NT2/D1 (cell line): ENCODE measurements at places on chromosomes 12 and 14.

GRCh38 chr12:29148911-29149690, at the start of gene FAR2:
FAR2 (plus strand) TSS chr12:29149278; CDS start chr12:29270450, 121,172 bp downstream.
- no peak for DNase-seq

- no peak for DNase-seq
Measured at GRCh38 chr12:121709478-121709961, 3.0 kb upstream of the TMEM120B start.

GRCh38 chr12:76219806-76220205, 128.4 kb downstream of the BBS10 start:
- DNase-seq: no peak

DNA sequence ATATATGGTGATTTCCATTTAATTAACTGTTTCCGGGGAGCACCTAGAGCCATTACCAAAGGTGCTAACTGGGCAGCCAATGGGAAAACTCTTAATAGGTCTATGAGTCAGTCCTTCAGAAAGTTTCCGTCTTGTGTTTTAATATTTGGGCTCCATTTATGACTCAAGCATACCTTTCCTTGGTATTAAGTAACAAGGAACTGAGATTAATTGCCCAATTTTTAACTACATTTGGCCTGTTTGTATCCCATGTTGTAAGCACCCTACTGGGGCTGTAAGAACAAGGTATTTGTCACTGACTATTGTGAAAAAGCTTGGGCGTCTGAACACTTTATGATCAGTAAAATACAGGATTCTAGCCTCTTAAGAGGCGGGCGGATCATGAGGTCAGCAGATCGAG, 62.8 kb upstream of the FOXN3 start:
- no peak for DNase-seq

- DNase-seq: no peak
Measured at GRCh38 chr12:68609998-68610369, 715 bp upstream of the RAP1B start.

- DNase-seq: no peak
Measured at GRCh38 chr14:87784386-87784785, 208.6 kb downstream of the GALC start.

DNA sequence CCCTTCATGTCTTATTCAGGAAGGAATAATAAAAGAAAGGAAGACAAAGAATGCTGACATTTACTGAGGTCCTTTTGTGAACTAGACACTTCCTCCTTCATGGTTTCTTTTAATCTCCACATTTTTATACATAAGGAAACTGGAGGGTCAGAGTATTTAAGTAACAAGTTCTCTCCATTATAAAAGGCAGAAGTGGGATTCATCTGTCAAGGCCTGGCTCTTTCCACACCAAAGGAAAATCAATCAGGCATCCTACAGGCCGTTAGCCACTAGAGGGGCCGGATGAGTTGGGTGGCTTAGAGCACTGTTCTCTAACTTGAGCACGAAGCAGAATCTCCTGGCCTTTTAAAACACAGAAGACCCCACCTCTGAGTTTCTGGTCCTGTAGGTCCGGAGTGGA, 36.8 kb upstream of the NINJ2 start:
- no peak for DNase-seq

GRCh38 chr12:112559784-112560183, 141.0 kb downstream of the PTPN11 start:
- no peak for DNase-seq

DNA sequence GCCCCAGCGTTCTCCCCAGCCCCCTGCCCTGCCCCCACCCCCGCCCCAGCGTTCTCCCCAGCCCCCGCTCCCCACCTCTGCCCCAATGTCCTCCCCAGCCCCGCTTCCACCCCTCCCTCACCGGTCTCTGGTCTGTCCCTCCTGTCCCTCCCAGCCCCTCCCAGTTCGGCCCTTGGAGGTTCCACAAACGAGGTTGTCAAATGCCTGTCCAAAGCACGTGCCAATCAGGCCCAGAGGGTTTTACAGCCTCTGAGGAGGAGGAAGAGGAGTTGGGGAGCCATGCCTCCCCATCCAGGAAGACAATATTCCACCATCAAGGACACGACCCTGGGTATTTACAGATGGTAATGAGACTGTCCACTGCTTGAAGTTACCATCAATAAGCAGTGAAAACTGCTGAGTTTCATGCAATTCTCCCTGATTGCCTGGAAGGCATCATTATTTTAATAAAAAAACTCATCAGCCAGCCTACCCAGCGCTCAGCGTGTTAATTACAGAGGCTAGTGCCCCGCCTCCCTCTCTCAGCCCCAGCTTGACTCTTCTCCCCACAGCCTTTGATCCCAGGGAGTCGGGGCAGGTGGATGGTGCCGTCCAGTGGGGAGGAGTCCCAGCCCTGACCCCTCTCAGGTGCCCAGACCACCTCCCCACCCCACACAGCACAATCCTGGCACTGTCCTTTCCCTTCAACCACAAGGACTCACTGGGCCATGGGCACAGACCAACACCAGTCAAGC, 30.6 kb upstream of the C14orf180 start:
- DNase-seq: no peak

DNA sequence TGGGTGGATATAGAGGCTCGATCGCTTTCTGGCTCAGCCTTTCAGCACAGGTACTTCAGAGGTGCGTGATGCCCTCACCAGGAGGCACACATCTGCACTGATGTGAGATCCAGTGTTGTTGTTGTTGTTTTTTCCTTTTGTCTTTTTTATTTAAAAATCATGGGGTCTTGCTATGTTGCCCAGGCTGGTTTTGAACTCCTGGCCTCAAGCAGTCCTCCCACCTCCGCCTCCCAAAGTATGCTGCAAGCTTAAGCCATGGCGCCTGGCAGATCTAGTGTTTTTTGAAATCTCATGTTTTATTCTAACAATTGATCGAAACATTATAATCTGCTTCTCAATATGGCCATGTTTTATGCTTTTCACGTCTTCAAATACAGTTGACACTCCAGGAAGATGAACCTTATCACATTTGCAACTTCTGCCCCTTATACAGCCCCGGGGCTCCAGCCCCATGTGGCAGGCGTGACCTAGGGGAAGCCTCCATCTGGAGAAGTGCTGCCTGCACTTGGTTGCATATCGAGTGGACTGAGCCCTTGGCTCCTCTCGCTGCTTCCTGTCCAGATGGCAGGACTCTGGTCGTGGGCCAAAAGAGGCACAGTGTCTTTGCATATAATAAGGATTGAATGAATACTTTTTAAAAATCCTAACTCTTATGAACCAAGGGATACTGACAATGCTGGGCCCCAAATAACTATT, 71.7 kb downstream of the TRAF3 start:
- DNase-seq: no peak
